ENCODE measurements at places on chromosomes 7 and 10. TPM values are rescaled to one million over a fixed set of nuclear protein-coding genes. Genes with fewer than 3 reads are reported as not detected.
A peak's percentile ranks its signal among the peaks of the same experiment; 100 is the strongest.

- DNase-seq: no peak
These were observed 29.2 kb downstream of the DLD start for GRCh38 chr7:107920048-107920772.

DNA sequence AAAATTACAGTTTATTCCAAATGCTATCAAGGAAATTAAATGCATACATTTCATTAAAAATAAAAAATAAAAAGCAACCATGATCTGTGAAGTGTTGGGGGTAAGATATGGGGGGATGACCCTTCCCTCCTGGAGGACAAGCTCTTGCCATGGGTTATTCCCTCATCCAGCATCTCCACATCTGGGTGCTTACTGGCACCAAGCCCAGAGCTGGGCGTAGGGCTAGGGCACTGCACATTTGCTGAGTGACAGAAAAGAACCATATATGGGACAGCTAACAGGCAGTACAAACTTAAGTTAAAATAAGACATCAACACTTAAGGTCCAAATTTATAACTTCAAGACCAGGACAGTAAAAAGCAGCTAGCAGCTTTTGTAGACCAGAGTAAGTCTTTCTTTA, 10.2 kb downstream of the CCDC6 start:
- no peak for DNase-seq

Gene TMEM229A
- not detected for total RNA-seq

DNA sequence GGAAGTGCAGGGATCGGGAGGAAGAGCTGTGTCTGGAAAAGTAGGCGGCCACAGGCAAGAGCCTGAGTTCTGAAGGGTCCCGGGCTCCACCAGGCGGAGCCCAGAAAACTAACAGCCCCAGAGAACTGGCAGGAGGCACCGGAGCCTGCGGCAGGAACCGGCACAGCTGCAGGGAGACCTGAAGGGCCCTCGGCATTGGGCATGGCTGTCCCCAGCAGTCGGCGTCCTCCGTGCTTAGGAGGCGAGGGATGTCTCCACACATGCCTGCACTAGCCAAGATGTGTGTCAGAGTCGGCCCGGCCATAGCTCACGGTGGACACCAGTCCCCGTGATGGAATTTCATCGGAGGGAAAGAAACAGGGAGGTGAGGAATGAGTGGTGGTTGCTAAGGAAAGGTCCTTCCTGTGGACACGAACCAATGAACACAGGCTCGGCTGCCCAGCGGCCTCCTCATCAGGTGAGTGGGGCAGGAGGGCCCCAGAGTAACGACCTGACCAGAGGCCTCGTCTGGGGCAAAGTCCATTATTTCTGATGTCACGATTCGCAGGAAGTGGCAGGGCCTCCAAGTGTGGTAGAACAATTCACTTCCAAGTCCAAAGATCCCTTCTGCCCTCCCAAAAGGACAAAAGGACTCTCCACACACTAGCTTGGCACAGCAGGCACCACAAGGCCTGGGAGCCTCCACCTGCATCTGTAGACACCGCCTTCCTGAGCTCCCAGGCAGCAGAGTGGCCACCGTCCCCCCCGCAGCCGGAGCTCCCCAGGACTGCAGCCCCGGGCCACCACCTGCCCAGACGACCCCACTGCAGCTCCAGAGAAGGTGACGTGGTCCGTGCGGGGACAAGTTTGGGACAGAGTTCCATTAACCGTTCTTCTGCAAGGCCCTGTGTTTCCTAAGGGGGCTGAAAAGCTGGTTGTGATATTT, 444.2 kb downstream of the PTPRN2 start:
- DNase-seq: no peak

- no peak for DNase-seq
These were observed 652.1 kb downstream of the SDK1 start for GRCh38 chr7:3953133-3953532.

Gene ITPRIP
- total RNA-seq: 24.7 TPM

GRCh38 chr7:40120020-40120419, 14.4 kb downstream of the MPLKIP start:
- no peak for DNase-seq

GRCh38 chr10:86658261-86658741, 4.0 kb downstream of the OPN4 start:
- no peak for DNase-seq

DNA sequence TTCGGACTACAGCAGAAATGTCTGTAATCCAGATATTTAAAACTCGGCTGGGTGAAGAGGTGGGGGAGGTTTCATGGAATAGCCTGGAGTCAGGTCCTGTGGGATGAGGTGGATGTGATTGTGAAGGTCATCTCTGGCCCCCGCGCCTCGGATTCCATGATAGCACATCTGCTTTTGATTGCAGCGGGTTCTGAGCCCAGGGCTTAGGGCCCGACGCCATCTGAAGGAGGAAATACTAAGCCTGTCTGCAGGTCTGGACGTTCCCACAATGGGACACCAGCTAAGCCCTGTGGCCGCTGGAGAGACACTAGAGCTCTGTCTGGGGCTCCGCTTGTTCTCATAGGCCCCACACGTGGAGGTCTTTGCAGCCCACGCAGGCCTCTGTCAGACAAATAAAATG, 328.7 kb downstream of the CXCL12 start:
- DNase-seq: no peak

DNA sequence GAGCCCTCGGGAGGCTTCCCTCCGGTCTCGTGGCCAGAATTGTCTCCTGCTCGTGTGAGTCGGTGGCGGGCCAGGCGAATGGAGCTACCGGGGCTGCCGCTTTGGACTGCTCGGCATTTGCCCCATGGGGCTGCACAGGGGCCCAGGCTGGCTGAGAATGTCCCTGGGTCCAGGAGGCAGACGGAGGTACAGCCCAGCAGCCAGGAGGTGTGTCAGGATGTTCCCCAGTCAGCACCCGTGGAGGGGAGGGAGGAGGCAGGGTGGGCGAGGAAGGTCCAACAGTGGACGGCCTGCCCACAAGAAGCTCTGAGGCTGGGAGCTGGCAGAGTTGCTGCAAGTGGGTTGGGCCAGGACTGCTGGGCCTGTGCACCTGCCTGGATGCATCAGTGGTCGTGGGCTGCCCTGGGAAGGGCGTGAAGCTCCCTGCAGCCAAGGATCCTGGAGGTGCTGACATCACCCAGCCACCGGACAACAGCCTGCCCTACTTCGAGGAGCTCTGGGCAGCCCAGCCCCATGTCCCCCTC, 46.4 kb downstream of the PDGFA start:
- peak; percentile 16 for DNase-seq

GRCh38 chr7:74617180-74617744, 40.3 kb upstream of the GTF2I start:
- peak; percentile 37 for DNase-seq

Gene RTKN2
- 4.1 TPM for total RNA-seq

Gene TMEM106B
- 48.8 TPM for total RNA-seq

DNA sequence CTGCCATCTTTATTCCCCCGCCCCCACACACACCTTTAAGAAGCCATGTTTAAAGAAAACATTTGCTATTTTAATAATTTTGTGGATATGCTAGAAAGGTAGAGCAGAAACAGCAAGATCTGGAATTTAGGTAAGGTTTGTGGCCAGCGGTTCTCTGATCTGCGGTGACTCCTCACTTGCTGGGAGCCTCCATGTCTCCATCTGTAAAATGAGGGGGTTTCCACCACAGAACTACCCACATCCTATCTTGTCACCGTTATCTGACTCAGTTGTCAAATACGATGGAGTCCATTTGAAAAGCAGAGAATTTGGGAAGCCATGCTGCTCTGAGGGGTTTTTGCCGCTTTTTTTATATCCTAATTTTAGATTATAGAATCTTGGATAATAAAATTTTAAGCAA, 23.3 kb downstream of the MACC1 start:
- no peak for DNase-seq

Gene LANCL2
- 6.6 TPM for total RNA-seq

DNA sequence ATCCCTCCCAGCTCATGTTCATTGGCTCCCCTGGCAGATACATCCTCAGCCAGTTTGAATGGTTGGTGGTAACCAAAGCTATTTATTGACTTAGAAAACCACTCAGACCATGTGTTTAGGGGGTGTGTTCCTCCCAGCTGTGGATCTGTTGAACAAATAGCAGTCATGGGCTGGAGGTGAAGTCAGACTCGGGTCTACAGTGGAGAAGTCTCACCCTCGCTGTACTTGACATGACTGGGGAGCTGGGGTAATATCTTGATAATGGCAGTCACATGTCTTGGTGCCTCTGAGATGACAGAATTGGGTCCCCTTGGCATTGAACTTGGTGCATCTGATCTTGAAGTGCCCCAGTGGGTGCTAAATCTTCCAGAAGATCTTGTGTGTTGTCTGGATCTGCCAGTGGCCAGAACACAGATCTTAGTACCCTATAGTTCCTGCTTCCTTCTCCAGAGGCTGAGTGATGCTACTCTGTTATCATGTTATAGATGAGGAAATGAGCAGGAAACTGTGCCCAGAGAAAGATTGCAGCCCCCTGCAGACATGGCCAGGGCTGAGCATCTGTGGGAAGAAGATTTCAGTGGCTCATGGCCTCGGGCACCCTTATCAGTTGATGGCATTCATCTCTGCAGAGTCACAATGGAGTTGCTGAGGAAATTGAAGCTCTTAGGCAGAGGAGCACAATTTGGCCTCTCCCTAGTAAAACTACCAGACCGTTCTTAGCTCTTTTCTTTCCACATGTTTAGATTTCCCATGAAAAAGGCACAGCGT, 50.4 kb downstream of the ADRA2A start:
- no peak for DNase-seq

Gene RAMP3
- total RNA-seq: not detected

GRCh38 chr10:126302826-126303665, 85.2 kb downstream of the ADAM12 start:
- DNase-seq: no peak

Gene AGAP5
- 10.2 TPM for total RNA-seq

GRCh38 chr7:156094350-156095146, 282.3 kb upstream of the SHH start:
- DNase-seq: no peak

Data from activated naive CD8-positive, alpha-beta T cell treated with anti-CD3 and anti-CD28 coated beads, Interleukin-2, amount 10 ng/mL, durations not matched to agents 7 days and 5 days (primary cell).